Stomach (tissue), 19 donors: ENCODE measurements at places on chromosomes 2 and 18. TPM values are rescaled to one million over a fixed set of nuclear protein-coding genes. Genes with fewer than 3 reads are reported as not detected.

DNA sequence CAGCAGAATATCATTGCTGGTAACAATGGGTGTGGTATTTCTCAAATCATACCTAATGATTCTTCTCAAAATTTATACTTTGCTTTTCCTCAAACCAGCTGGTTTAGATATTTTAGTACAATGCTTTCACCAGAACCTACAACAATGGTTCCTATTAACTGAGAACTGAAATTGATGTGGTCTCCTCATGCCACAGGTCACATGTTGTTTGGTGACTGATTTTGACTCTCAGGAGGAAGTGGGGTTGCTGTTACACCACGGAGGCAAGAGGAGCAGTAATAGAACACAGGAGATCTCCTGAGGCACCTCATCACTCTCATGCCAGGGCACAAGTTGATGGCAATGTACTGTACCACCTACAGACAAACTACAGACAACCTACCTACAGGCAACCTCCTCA is 3.0 kb upstream of the CEP68 start:
- no peak overlapping the region for H3K4me3 ChIP-seq
- H3K27me3 ChIP-seq = no peaks in the 10 kb centered on the region
- no peak for DNase-seq

GRCh38 chr2:73832930-73833329 is 4.2 kb downstream of the STAMBP start:
- no peaks in the 10 kb centered on the region for H3K27me3 ChIP-seq
- no peak overlapping the region for H3K4me3 ChIP-seq
- H3K36me3 ChIP-seq = peaks cover 51% of the 10 kb centered on the region
- H3K27ac ChIP-seq = no peak overlapping the region
- H3K4me1 ChIP-seq = peaks cover 20% of the 10 kb centered on the region

GRCh38 chr2:111201214-111201613 is 80.5 kb downstream of the BCL2L11 start:
- DNase-seq = no peak
- H3K4me1 ChIP-seq = no peaks in the 10 kb centered on the region

DNA sequence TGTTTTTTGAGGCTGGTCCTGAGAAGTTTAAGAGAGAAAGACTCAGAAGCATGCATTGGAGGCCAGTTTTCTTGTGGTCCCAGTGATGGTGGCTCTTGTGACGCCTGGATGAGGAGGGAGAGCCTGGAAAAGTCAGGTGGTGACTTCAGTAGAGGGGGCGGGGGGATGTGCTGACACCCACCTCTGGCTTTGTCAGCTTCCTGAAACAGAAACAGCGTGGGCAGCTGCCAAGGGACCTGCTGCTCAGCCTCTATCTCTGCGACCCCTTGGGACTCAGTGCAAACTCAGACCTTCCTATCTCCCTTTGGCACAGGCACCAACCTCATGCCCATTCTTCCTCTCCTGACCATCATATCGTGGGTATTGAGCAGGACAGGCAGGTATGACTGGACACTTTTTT is 6.4 kb downstream of the TGFBRAP1 start:
- DNase-seq = no peak
- peaks cover 85% of the 10 kb centered on the region for H3K4me1 ChIP-seq
- no peaks in the 10 kb centered on the region for H3K27me3 ChIP-seq

REG3G gene
- total RNA-seq = not detected

B4GALT6 gene
- 0.58 TPM for total RNA-seq

FRZB gene
- 13.6 TPM for total RNA-seq

CRYGC gene
- total RNA-seq = not detected

OTOS gene
- not detected for total RNA-seq

VSNL1 gene
- 1.1 TPM for total RNA-seq
